ENCODE measurements at places on chromosomes 7 and 10. TPM values are rescaled to one million over a fixed set of nuclear protein-coding genes. Genes with fewer than 3 reads are reported as not detected.

The LLCFC1 gene
- total RNA-seq = not detected

The PGAM2 gene
- not detected for total RNA-seq

The WDR86 gene
- 0.20 TPM for total RNA-seq

The EZH2 gene
- total RNA-seq = 19.1 TPM

The CRTAC1 gene
- 1.6 TPM for total RNA-seq

The EPO gene
- total RNA-seq = not detected

The MYPN gene
- 1.9 TPM for total RNA-seq

The PAPOLB gene
- total RNA-seq = not detected

The PDLIM1 gene
- 293 TPM for total RNA-seq

The AKR1C4 gene
- total RNA-seq = 0.13 TPM

The CBLL1 gene
- 26.4 TPM for total RNA-seq

The BLVRA gene
- total RNA-seq = 75.9 TPM

The GPR146 gene
- 1.9 TPM for total RNA-seq

The PALD1 gene
- 5.9 TPM for total RNA-seq

The WAPL gene
- 17.3 TPM for total RNA-seq

The MALRD1 gene
- total RNA-seq = not detected

The ERVW-1 gene
- not detected for total RNA-seq

The DENND2A gene
- 0.64 TPM for total RNA-seq

The C7orf57 gene
- 0.32 TPM for total RNA-seq

The PILRA gene
- total RNA-seq = 3.6 TPM

The R3HCC1L gene
- total RNA-seq = 13.7 TPM

The PIP gene
- 0.16 TPM for total RNA-seq

The HMX2 gene
- not detected for total RNA-seq

The CCZ1B gene
- total RNA-seq = 22.8 TPM

The SFXN4 gene
- total RNA-seq = 48.1 TPM

The HOGA1 gene
- total RNA-seq = 2.9 TPM

The LIPK gene
- not detected for total RNA-seq

The PBLD gene
- total RNA-seq = 2.8 TPM

The SLC26A5 gene
- total RNA-seq = not detected

The CSTF2T gene
- total RNA-seq = 15.9 TPM

The INA gene
- total RNA-seq = 18.1 TPM

The FAM237B gene
- total RNA-seq = 0.10 TPM

The AGBL3 gene
- total RNA-seq = 1.4 TPM

The MET gene
- 72.0 TPM for total RNA-seq

All from A549 treated with AZD2906 at 1 μM for 4 hours (cell line).